Activated naive CD8-positive, alpha-beta T cell treated with anti-CD3 and anti-CD28 coated beads for 36 hours (primary cell): ENCODE measurements at places on chromosomes 11 and 22.

GRCh38 chr22:48365386-48365785 lies 1462.3 kb downstream of the BRD1 start:
- H3K36me3 ChIP-seq = no peaks in the 10 kb centered on the region
- peaks cover under 1% of the 10 kb centered on the region for H3K27me3 ChIP-seq
- H3K4me1 ChIP-seq = no peaks in the 10 kb centered on the region
- no peak for DNase-seq
- no peak overlapping the region for H3K4me3 ChIP-seq

DNA sequence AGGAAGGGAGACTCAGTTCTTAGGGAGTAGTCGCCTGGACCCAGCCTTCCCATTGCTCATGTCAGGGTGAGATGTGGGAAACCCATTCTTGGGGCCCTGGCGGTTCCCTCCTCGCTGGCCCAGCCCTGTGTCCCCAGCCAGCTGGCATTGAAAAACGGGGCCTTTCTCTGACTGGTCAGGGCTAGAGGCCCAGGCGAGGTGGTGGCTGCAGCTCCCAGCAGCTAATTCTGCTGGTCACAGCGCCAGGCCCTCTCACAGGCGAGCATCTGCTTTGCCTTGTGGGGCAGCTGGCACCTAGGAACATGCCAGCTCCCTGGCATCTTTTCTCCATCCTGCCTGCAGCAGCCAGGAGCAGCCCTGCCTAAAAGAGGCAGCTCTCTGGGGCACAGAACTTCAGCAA lies 20.1 kb downstream of the TSPAN18 start:
- H3K36me3 ChIP-seq = no peaks in the 10 kb centered on the region
- H3K4me3 ChIP-seq = no peak overlapping the region
- H3K4me1 ChIP-seq = peaks cover 15% of the 10 kb centered on the region
- DNase-seq = no peak
- no peak overlapping the region for H3K27ac ChIP-seq

DNA sequence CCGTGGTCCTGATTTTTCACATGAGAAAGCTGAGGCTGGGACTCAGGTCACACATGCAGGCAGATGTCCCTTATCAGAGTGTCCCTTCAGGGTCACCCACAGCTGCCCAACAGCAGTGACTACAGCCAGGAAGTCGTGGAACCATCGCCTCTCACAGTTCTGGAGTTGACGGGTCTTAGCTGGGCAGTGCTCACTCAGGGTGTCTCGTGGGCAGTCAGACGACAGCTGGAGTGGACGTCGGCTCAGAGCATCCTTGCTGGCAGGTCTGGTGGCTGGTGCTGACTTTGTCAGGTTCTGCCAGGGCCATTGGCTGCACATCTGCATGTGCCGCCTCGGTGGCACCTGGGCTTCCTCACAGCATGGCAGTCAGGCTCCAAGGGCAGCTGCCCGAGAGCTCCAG lies 35.6 kb upstream of the TH start:
- H3K36me3 ChIP-seq = no peaks in the 10 kb centered on the region
- H3K27me3 ChIP-seq = no peaks in the 10 kb centered on the region
- no peak for DNase-seq
- no peaks in the 10 kb centered on the region for H3K4me1 ChIP-seq

GRCh38 chr22:30561402-30562189 lies 12.9 kb downstream of the GAL3ST1 start:
- no peak overlapping the region for H3K4me3 ChIP-seq
- no peaks in the 10 kb centered on the region for H3K27me3 ChIP-seq
- H3K4me1 ChIP-seq = no peaks in the 10 kb centered on the region
- no peaks in the 10 kb centered on the region for H3K36me3 ChIP-seq
- DNase-seq = no peak

GRCh38 chr11:16831316-16832192 lies 93.1 kb downstream of the C11orf58 start:
- no peaks in the 10 kb centered on the region for H3K27me3 ChIP-seq
- no peak overlapping the region for H3K27ac ChIP-seq
- DNase-seq = no peak
- peaks cover 2% of the 10 kb centered on the region for H3K4me1 ChIP-seq

DNA sequence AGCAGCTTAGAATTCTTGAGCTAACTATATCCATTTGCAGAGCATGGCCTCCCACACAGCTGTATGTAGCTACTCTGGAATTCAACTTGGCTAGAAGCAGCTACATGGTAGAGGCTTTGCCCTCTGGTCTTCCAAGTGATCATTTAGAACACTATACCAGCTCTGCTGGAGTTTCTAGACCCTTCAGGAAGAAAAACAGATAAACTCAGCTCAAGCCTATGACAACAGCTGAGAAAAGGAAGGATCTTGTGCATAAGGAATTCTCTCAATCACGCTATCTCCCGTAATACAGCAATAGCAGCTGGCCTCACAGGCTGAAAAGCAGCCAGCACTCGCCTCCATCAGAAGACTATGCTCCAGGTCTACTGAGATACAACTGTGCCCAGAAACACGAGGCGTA lies 50.6 kb upstream of the APOA1 start:
- H3K4me1 ChIP-seq = peaks cover 12% of the 10 kb centered on the region
- no peak overlapping the region for H3K4me3 ChIP-seq
- H3K36me3 ChIP-seq = peaks cover 5% of the 10 kb centered on the region
- no peak overlapping the region for H3K27ac ChIP-seq

- no peak overlapping the region for H3K27ac ChIP-seq
- H3K4me3 ChIP-seq = no peak overlapping the region
- H3K4me1 ChIP-seq = no peaks in the 10 kb centered on the region
- DNase-seq = no peak
- H3K36me3 ChIP-seq = peaks cover 20% of the 10 kb centered on the region
- no peaks in the 10 kb centered on the region for H3K27me3 ChIP-seq
Observed at GRCh38 chr22:27842669-27843431, 41.3 kb upstream of the MN1 start.

DNA sequence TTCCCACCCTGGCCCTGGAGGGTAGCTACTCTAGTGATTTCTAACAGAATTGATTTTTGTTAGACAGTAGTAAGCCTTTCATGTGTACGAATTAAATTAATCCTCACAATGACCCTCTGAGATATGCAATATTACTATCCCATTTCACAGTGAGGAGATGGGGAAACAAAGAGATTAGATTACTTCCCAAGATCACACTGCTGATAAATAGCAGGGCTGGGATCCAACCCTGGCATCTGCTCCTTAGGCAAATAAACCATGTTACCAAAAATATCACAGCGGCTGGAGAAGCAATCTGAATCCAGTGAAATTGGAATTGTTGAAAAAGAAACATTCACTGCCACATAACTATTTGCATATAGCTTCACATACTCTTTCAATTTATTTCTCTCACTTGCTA lies 12.8 kb upstream of the CAVIN3 start:
- no peak overlapping the region for H3K4me3 ChIP-seq
- no peak for DNase-seq
- H3K27me3 ChIP-seq = peaks cover 12% of the 10 kb centered on the region
- H3K4me1 ChIP-seq = no peaks in the 10 kb centered on the region
- no peak overlapping the region for H3K27ac ChIP-seq

DNA sequence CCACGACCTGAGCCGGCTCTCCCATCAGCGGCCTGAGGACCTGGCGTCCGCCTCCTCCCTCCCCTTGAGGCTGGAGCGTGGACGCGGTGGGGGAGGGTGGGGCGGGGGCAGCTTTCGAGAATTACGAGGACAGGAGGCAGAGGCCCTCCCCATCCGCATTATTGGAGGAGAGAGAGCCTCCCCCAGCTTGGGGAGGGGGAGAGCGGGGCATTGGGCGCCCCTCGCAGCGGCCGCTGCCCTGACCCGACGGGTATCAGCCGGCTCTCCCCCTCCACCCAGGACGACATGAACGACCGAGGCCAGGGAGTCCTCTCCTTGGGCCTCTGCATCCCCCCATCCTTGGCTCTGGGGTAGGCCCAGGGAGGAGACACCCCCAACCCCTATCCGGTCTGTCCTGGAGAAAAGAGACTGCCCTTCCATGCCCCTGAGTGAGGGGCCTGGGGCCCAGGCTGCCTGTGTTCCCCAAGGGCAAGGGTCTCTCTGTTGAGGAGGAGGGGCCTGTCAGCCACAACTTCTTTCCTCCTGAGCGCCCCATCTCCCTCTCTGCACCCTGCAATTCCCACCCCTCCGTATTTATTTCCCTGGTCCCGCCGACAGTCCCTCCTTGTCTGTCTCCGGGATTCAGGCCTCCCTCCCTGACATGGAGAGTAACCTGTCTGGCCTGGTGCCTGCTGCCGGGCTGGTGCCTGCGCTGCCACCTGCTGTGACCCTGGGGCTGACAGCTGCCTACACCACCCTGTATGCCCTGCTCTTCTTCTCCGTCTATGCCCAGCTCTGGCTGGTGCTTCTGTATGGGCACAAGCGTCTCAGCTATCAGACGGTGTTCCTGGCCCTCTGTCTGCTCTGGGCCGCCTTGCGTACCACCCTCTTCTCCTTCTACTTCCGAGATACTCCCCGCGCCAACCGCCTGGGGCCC lies 495 bp downstream of the GPR137 start:
- peak overlapping the region; percentile 80 for H3K4me3 ChIP-seq
- no peak for DNase-seq
